Hematopoietic multipotent progenitor cell treated with erythropoietin and hydrocortisone succinate and interleukin-3 and kit ligand, for 8 days (in vitro differentiated cells): ENCODE measurements at places on chromosomes 1 and 21.

DNA sequence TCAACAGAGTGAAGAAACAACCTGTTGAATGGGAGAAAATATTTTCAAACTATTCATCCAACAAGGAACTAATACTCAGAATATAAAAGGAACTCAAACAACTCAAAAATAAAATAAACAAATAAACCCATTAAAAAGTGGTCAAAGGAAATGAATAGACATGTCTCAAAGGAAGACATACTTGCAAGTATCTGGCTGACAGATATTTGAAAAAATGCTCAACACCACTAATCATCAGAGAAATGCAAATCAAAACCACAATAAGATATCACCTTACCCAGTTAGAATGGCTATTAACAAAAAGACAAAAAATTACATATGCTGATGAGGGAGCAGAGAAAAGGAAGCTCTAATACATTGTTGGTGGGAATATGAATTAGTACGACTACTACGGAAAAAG lies 38.2 kb downstream of the TNFSF4 start:
- DNase-seq, result no peak

GRCh38 chr1:76830373-76830772 lies 36.9 kb upstream of the ST6GALNAC5 start:
- no peak for DNase-seq

- DNase-seq, result no peak
These were observed 61.8 kb upstream of the POU2F1 start for GRCh38 chr1:167158813-167159275.

GRCh38 chr21:16187603-16188301 lies 458.0 kb downstream of the USP25 start:
- DNase-seq, result no peak
